ENCODE measurements at places on chromosomes 13 and 19.
A peak's percentile ranks its signal among the peaks of the same experiment; 100 is the strongest.

DNA sequence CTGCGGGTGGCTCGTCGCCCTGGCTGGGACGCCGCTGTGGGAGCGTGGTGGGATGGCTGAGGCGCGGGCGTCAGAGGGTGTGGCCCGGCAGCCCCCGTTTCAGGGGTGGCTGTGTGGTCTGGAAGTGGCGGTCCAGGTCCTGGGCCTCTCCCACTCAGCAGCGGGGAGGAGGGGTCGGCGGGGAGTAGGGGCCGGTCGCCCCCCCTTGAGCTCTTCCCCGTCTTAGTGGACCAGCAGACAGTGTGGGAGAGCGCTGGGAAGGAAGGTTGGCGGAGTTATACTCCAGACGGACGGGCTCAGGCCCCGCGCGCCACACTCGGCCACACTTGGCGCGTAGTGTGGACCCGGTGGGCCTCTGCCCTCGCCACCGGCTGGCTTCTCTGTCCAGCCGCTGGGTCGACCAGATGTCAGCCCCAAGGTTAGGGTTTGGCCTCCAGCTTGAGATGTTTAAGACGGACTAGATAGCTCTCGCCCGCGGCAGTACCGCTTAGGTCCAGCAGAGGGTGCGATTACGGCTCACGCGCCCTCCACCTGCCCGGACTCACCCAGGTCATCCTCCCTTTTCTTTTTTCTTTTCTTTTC lies 21.7 kb upstream of the ZNF429 start:
- DNase-seq = peak; percentile 66

DNA sequence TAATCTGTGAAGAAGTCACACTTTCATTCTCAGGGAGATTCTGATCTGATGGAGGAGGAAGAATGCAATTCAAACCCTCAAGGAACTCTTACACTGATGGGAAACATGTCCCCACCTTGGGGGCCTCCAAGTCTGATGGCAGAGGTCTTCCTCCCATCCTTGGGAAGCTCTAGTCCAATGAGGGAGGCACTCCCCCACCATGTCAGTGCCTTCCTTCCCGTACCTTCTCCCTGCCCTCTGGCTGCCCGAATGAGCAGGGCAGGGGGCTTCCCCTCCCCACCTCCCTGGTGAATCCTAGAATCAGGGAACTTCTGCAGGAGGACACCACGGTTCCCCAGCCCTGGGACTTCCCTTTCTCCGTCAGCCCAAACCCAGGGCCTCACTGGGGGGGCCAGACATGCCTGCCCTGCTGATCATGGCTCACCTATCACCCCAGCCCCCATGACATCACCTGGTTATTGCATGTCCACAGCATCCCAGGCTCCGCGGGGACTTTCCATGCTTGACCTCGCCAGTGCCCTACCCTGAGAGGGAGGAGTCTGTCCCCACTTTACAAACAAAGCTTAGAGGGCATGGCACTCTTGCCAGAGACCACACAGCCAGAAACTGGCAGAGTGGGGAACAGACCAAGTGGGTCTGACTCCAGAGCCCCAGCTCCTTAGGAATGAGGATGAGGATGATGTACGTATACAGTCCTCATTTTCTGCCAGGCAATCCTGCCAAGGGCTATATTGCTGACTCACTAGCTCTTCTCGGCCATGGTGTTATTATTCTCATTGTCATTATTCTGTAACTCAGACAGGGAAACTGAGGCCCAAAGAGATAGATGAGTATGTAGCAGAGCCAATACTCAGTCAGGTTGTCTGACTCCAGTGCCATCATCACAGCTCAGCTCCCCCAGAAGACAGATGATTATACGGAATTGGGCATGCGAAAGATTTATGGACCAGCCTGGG lies 9.6 kb upstream of the BCL3 start:
- DNase-seq = no peak

DNA sequence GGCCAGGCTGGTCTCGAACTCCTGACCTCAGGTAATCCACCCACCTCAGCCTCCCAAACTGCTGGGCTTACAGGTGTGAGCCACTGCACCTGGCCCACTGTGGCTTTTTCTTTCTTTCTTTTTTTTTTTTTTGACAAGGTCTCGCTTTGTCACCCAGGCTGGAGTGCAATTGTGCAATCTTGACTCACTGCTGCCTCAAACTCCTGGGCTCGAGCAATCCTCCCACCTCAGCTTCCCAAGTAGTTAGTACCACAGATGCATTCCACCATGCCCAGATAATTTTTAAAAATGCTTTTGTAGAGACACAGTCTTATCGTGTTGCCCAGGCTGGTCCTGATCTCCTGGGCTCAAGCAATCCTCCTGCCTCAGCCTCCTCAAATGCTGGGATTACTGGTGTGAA lies 12.1 kb upstream of the FCGBP start:
- DNase-seq = no peak

DNA sequence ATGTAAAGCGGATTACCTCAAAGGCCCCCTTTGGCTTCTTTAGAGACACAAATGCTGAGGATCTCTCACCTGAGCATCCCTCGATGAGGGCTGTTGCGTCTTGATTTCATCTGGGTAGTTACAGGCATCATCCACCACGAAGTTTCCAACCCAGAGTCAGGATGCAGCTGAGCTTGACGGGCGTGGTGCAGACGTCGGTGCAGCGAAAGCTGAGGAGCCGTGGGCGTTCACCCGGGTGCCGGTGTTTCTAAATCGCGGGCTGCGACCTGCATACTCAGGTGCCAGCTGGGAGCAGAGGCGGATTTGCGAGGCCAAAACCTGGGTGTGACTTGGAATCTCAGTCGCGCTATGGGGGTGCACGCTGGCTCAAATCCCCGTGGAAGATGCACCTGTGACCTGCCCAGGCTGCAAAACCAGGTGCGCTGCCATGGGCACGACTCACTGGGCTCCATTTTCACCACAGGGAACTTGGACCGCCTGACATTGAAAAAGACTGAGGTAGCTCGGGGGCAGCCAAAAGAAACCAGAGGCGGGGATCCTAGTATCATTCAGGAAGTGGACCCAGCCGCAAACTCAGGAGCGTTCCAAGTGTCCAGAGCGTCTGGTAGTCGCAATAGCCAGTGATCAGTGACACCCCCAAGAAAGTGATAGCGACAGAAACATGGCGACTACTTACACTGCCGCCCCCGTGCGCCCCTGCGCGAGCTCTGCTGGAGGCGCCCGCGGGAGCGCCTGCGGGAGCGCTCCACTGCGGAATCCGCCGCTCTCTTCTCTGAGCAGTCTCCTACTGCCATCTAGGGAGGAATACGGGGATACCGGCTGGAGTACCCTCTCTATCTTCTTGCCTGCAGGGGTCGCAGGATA lies 36.4 kb upstream of the IGFL4 start:
- DNase-seq = peak; percentile 21

GRCh38 chr19:19010551-19010950 lies 22.8 kb downstream of the SUGP2 start:
- no peak for DNase-seq

GRCh38 chr13:78680115-78680561 lies 21.2 kb upstream of the OBI1 start:
- no peak for DNase-seq

DNA sequence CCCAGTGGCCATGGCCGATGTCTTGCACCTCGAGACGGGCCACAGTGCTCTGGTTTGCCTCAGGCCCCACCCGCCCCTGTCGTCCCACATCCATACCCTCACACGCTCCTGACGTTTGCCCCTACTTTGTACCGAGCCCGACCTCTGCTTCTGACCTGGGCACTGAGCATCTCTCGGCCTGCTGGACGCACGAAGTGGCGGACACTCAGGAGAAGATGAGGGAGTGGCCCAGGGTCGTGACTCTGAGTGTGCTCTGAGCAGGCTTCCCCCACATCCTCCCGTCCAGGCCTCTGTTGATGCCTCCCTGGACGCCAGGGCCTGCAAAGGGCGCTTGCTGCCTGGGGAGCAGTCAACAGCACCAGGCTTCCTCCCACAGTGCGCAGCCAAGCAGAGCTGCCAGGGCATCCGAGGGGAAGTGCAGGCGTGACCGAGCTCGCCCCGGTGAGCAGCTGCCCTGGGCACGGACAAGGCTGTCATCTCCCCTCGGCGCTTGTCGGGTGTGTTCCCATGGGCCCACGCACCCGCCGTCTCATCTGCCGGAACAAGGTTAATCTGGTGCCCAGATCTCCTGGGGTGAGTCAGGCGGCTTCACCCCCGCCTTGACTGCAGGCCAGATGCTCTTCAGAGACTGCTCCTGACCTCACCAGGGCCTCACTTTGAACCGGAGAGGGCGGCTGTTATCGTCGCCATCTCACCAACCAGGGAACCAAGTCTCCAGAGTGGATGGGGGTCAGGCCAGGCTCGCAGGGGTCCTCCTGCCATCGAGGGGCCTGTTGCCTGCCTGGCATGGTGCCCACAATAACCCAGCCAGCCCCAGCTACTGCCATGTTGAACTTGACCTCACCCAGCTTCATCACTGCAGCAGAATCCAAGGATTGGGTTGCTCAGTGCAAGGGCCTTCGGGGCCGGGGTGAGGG lies 27.2 kb downstream of the COMP start:
- DNase-seq = no peak

DNA sequence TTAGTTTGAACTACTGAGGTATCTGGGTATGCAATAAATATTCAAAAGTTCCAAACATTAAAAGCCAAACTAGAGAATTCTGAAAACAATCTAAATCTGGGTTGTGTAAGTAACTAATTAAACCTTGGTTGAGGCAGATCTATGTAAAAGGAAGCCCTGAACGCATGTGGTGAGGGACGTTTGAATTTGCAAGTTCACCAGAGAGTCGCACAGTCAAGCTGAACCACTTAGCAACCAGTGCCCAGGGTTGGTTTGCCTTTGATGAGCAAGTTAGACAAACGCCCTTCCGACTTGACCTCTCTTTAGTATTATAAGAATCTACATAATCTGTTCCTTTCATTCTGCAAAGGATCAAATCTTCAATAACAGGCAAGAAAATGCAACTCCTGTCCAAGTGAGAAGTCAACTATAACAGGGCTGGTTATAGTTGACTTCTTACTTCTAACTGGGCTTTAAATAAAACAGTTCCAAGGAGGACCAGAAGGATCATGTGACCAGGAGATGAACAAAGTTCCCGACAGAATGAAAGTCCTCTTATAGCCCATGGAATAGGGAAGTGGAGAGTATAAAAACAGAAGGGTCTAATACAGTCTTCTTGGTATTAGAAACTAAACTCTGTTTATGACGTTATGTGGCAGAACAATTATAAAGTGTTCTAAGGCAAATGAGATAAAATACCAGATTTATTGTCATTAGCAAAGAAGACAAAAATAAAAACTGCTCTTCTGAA lies 40.6 kb downstream of the PHF11 start:
- no peak for DNase-seq

Measured in tibial artery (tissue), 4 donors.